ENCODE measurements at places on chromosomes 7 and 10. TPM values are rescaled to one million over a fixed set of nuclear protein-coding genes. Genes with fewer than 3 reads are reported as not detected.

SDK1 gene
- 9.8 TPM for polyA plus RNA-seq

HHEX gene
- polyA plus RNA-seq = 22.1 TPM

KIF20B gene
- polyA plus RNA-seq = 22.8 TPM

MDFIC gene
- polyA plus RNA-seq = 60.1 TPM

NPC1L1 gene
- polyA plus RNA-seq = 0.28 TPM

- no peak for DNase-seq
Measured at GRCh38 chr7:107208024-107208521, 39.3 kb downstream of the HBP1 start.

- DNase-seq = no peak
Measured at GRCh38 chr10:11057018-11057417, 39.3 kb downstream of the CELF2 start.

- DNase-seq = no peak
Measured at GRCh38 chr7:5050676-5051075, 5.0 kb downstream of the RBAK start.

DNA sequence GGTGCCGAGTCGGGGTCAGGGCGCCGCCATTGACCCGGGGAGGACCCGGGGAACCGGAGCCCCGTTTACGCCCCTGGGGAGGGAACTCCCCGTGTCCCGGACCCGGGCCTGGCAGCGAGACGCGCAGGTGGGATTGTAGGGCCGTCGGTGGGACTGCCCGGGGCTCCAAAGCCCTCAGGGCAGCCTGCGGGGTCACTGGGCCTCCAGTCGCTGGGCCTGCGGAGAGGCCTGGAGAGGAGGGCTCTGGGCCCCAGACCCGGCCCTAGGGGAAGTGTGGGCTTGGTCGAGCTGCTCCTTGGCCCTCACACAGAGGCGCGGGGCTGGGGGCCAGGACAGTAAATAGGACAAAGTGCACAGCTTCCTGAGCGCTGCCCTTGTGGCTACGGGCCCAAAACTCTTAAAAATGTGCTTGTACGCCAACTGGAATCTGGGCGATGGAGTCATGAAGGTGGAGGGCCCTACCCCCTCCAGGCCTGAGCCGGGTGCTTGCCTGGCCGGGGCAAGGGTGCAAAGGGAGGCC is 657 bp downstream of the ECHDC3 start:
- no peak for DNase-seq

DNA sequence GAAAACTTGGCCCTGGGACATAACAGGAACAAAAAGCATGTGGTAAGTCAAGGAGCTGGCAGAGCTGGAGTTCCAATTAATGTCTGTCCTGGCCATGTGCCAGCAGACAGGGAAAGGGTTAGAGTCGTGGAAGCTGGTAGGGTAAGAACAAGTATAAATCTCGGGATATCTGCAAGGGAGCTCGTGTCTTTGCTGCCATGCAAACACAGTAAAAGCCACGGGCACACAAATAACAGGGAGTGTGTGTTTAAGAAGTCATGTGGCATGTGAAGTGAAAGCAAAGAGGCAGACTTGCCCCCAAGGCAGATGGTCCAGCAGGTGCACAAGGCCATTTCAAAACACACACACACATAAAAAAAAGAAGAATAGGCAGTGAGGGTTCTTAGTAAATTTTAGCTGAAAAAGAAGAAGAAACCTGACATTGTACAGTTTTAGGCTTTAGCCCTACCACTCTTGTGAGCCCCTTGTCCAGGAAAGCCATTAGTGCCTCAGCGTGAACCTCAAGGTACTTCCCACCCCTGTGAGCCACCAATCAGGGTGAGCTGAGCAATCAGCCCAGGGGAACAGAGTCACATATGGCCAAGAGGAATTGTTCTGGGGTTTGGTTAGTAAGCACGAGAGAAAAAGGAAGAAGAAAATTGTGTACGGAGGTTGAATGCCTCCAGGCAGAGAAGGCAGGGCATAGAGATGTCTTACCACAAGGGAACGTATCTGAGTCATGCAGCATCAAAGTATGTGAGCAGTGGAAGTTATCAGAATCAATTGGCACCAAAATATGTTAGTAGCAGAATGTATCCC is 32.8 kb upstream of the ARHGAP12 start:
- DNase-seq = no peak

DNA sequence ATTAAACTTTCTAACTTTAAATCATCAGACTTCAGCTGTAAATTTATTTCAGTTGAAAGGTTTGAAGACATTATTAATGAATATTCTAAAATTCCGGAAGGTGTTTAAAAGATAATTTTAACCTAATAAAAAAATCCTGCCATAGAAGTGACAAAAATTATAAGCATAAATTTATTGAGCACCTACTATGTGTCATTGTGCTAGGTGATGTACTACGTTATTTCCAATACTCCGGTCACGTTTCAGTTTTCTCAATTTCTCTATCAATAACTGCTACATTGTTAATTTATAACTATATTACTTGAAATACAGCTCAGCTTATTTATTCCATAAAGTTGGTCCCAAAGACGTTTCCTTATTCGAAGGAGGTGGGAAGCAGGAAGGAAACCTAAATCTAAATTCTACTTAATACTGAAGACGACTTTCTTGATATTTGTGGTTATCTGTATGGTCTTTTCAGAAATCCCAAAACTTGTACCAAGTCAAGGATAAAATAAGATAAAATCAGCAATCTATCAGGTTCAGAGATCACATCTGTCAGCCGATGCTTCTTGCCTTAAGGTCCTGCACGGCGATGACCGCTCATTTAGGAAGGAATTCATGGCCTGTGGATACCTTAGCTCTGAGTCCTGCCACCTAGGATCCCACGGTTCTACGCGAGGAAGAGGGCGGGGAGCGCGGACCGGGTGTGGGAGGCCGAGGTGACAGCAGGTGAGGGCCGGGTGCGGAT is 1.2 kb upstream of the ZEB1 start:
- DNase-seq = no peak

DNA sequence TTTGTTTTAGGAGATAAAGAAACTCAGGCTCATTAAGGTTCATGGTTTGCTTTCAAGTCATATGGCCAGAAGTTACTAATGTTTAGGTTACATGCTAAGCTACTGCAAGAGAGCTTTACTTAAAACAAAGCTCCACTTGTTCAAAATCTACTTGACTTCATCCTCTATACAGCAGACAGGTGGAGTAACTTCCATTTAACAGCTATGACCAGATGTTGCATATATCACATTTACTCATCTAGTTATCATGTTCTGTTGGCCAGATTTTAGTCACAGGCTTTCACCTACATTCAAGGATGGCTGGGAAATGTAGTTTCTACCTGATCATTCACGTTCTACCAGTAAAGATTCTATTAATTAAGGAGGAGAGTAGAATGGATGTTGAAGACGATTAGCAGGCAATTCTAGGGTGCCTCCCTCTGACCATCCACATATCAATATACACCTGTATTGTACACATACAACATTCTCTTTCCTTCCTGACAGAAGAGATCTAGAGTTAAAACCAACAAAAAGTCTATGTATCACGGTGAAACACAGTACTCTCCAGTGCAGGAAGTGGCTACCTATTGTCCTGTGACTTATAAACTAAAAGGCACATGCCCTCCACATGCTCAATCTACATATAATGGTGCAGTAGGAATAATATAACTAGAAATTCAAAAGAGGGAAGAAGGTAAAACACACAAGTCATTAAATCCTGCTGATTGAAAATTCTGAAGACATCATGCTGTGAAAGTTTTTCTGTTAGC is 488.0 kb downstream of the MDFIC start:
- DNase-seq = no peak

DNA sequence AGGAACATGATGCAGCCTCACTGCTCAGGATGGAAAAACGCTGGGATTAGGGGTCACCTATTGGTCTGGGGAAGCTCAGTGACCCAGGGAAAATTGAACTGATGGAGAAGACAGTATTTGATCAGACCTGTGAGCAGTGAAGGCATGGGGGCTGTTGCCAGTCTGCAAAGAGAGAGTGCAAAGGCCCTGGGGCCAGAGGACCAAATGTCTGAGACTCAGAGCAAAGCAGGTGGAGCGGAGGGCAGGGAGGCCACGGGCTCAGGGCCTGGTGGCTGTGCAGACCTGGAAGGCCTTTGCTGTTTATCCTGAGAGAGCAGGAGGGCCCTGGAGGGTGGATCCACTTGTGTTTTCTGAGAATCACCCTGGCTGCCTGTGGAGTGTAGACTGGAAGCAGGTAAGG is 67.1 kb downstream of the INPP5A start:
- no peak for DNase-seq

GRCh38 chr10:99740933-99741559 is 9.0 kb downstream of the CUTC start:
- no peak for DNase-seq

DNA sequence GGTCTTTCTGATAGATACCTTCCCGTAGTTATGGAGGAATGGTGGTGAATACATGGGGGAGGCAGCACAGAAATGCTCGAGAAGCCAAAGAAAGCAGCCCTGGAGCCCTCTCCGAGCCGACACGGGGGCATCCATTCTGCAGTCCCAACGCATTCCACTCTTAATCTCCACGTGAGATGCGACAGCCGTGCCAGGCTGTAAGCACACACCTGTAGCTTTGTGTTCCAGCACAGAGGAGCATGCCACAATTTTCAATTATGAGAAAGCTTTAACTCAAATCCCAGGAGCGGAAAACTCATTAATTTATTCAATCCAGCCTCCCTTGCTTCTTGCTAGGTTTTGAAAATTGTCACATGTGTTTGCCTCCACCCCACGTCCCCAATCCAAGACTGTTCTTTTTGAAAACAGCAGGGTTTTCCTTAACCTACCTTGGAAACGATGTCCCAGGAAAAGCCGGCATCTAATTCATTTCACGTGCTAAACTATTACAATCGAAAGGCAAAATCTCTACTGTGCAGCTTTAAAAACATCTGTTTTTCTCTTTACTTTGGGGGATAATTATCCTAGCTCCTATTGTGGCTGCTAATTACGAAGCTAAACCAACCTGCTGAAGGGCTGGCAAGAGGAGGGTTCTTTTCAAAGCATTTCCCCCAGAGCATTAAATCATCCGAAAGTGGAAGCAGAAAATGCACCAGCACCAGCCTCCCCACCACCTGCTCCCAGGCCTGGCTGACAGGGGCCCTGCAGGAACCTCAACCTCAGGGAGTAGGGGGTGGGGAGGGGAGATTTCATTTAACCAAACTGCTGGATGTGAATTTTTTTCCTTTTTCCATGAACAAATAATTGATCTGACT is 56.0 kb upstream of the CHST15 start:
- no peak for DNase-seq

GRCh38 chr10:79007421-79008319 is 61.1 kb upstream of the ZMIZ1 start:
- no peak for DNase-seq

DNA sequence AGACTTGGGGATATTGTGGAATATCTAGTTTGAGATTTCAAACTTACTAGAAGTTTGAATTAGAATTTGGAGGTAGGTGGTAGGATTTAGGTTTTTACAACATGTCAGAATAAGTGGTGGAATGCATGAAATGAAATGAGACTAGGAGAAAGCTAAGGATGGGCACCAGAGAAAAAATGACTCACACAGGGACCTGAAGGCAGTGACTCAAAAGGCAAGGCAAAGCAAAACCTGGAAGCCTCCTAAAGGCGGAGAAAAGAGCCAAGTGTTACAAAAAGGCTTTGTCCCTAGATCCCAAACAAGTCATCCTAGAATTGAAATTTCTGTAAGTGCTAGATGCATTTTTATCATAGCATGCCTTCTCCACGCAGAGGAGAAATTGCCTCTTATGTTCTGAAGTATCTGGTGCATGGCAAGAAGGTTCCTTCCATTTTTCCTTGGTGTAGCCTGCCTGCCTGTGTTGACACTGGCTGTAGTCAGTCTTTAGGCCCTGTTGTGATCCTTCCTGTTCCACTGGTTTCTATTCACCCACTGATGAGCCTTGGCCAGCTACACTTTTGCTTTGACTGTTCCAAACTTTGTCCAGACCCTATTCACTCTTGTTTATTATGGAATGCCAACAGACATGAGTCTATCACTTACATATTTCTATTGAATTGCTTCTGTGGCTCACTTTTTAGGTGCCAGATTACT is 109.3 kb downstream of the ETV1 start:
- no peak for DNase-seq
